ENCODE measurements at places on chromosomes 3 and 15.

GRCh38 chr15:94250801-94251200 lies 19.4 kb downstream of the MCTP2 start:
- DNase-seq, result no peak

DNA sequence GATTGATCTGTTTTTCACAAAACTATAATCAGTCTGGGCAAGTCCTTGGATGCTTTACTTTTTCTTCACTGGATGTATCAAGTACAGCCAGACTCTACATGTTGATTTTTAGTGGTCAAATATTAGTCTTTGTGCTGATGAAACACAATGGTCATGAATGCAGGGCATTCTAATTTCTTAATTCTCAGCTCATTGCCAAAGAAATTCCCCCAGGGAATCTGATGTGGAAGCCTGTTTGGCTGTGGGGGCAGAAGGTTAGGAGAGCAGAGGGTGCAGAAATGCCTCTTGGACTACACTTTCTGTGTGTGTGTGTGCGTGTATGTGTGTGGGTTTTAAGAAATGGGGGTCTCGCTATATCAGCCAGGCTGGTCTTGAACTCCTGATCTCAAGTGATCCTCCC lies 48.7 kb upstream of the HACD2 start:
- DNase-seq, result no peak

GRCh38 chr3:46660543-46661523 lies 32.6 kb downstream of the ALS2CL start:
- DNase-seq, result no peak

DNA sequence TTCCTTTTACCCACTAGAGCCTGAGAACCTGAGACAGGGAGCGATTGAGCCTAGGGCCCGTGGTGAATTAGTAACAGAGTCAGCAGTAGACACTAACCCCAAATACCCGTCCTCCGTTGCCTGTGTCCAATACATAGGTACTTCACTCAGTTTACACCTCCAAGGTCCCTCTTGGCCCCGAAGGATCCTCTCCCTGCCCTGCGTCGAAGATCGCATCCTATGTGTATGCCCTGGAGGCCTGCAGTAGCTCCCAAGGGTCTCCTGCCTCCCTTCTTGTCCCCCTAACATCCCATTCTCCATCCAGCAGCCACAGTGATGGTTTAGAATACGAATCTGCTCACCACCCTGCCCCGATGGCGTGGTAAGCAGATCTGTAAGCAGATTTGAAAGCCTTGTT lies 67.0 kb downstream of the ISG20 start:
- DNase-seq, result no peak

DNA sequence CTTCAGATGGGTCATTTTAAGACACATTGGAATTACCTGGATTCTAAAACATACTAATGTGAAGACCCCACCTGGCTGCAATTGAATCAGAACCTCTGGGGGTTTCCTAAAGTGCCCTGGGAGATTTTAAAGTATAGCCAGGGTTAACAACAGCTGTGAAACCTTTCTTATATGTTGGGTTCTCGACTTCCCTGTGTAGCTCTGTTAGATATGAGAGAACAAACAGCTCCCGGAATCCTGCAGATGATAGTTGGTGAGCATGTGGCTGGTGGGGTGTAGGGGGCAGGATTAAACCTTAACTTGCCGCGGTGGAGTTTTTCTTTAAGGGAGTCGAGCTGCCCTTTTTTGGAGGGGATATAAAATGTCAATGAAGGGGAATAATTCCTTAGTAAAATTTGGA lies 12.1 kb downstream of the PLCL2 start:
- DNase-seq, result no peak

All from amniotic stem cell (primary cell).